PC-3 (cell line): ENCODE measurements at places on chromosomes 12 and 14. TPM values are rescaled to one million over a fixed set of nuclear protein-coding genes. Genes with fewer than 3 reads are reported as not detected.

The SLC38A4 gene
- not detected in 2 replicates for total RNA-seq

- DNase-seq, result no peak
Observed at GRCh38 chr12:105358789-105359188, 28.3 kb downstream of the C12orf75 start.

The TSHR gene
- total RNA-seq, result not detected in 2 replicates

DNA sequence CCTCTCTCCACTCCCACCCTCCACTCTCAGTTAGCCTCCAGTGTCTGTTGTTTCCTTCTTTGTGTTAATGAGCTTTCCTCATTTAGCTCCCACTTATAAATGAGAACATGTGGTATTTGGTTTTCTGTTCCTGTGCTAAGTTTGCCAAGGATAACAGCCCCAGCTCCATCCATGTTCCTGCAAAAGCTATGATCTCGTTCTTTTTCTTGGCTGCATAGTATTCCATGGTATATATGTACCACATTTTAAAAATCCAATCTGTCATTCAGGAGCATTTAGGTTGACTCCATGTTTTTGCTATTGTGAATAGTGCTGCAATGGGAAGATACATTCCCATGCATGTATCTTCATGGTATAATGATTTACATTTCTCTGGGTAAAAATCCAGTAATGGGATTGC lies 2.8 kb upstream of the WASHC4 start:
- DNase-seq, result no peak

The SOS2 gene
- total RNA-seq, result 9.1 and 9.9 TPM in 2 replicates

- no peak for DNase-seq
Observed at GRCh38 chr12:120759591-120760348, 34.1 kb downstream of the ACADS start.

The ARPC3 gene
- total RNA-seq, result 202 and 292 TPM in 2 replicates

GRCh38 chr12:42213023-42213422 lies 25.0 kb downstream of the YAF2 start:
- peak; percentile 75 for DNase-seq

The KRT79 gene
- 0.46 TPM in 1 of 2 replicates, not detected in the other for total RNA-seq

DNA sequence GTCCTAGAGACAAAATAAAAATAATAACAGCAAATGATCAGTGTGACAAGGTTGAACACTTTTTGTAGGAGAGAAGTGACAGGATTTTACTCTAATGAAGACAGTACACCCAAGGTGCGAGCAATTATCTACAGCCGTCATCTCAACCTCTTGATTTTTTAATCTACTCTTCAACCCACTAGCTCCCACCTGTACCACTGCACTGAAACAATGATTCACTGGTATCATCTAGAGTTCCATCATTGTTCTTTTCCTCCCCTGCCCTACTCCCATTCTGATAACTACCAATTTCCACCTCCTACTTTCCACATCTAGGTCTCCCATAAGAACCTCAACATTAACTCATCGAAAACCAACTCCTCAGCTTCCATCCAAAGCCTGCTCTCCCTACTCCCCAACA lies 99.8 kb downstream of the PPP2R5E start:
- no peak for DNase-seq

DNA sequence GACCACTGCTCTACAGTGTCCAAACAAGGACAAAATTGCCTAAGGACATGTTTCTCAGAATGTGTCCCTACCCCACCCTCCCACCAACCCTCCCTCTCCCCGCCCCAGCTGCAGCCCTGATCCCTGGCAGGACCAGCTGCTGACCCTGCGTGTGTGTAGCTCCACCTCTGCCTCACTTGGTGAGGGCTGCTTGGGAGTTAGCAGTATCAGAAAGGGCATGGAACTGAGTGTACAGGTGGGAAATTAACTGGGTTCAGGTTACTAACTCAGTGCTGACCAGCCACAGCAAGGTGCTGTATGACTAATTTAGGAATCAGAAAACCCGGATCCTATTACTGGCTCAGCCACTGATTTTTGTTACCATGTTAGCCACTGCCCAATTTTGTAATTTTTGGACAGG lies 11.3 kb upstream of the PLEKHD1 start:
- DNase-seq, result peak; percentile 74

The RNF212B gene
- total RNA-seq, result not detected in 2 replicates

DNA sequence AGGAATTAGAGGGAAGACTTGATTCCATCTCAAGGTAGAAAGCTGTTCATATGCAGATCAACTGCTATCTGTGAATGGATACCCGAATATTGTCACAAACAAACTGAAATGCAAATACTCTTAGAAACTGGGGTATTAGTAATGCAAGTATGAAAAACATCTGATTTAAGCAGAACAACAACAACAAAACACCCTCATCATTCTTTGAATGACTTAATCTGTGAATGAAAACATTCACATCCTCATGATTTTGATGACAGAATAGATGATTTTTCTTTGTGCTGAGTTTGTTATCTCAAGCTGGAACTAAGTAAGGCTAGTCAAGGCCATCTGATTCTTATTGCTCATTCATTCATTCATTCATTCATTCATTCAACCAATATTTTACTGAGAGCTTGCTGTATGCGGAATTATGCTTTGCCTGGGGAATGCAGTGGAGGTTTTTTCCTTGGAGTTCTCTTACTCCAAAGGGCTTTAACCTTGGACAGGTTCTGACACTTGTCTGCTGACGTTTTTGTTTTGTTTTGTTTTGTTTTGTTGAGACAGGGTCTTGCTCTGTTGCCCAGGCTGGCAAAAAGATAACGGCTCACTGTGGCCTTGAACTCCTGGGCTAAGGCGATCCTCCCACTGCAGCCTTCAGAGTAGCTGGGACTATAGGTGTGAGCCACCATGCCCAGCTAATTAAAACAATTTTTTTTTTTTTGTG lies 23.3 kb downstream of the OR10G3 start:
- DNase-seq, result no peak

The OS9 gene
- total RNA-seq, result 145 and 223 TPM in 2 replicates

DNA sequence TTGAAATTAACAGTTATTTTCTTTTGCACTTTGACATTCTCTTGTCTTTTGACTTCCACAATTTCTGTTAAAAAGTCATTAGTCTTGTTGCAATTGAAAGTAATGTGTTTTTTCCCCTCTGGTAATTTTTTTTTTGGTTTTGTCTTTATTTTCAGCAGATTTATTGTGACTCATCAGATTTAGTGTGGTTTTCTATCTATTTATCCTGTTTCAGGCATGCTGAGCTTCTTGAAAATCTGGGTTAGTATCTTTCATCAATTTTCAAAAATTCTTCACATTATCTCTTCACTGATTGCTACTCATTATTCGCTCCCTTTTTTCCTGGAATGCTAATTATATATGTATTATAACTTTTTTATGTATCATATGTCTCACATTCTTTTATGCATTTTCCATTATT lies 15.3 kb upstream of the NTF3 start:
- no peak for DNase-seq

DNA sequence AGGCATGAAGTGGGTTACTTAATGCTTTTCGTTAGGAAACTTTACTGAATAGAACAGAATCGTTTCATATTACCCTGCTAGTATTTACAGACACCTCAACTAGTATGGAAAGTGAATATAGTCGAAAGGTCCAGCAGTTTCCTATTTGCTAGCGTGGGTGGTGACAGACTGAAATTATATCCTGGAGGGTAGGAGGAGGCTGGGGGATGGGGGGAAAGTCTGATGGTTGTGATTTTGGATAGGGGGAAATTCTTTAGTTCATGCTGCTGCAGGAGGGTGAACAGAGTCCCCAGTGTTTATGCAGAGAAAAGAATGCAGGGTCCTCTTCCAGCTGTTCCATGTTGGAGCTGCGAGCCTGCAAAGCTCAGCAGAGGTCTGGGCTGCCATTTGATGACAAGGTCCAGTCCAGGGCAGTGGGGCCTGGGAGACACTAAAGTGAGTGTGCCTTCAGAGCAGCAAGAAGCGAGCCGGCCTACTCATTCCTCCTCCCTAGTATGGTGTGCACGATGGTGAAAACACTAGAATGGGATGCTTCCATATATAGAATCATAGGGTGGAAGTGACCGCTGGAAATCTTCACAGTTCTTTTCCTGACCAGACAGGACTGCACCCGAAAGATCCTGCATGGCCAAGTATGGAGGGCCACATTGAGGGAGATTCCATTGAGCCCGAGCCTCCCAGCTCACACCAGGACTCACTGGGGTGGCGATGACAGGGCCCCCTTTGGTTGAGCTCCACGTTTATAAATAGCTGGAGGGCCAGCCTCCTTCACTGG lies 2.1 kb downstream of the SAMD4A start:
- peak; percentile 53 for DNase-seq

- peak; percentile 24 for DNase-seq
Observed at GRCh38 chr14:94110552-94111181, at the start of gene IFI27. Gene IFI27 (plus strand): TSS chr14:94110736.

The CISTR gene
- total RNA-seq, result not detected in 2 replicates

The KRT83 gene
- 0.33 and 1.1 TPM in 2 replicates for total RNA-seq

DNA sequence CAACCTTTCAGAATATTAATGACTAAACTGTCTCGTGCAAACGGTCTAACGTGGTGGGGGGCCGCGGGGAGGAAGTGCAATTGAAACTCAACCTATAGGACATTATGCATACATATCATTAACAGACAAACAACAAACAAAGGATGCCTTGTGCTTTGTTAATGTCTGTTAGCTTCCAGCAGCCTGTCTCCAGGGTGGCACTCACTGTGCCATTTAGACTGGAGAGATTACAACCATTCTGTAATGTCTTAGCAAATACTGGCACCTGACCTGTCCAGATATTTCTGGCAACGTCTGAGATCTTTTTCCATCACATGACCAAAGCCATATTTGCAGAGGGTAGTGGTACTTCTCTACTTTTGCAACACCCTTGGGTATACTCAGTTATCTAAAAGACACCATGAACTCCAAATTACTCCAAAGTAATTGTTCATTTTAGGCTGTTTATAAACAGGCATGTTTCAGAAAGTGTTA lies 11.6 kb downstream of the BHLHE41 start:
- peak; percentile 46 for DNase-seq

DNA sequence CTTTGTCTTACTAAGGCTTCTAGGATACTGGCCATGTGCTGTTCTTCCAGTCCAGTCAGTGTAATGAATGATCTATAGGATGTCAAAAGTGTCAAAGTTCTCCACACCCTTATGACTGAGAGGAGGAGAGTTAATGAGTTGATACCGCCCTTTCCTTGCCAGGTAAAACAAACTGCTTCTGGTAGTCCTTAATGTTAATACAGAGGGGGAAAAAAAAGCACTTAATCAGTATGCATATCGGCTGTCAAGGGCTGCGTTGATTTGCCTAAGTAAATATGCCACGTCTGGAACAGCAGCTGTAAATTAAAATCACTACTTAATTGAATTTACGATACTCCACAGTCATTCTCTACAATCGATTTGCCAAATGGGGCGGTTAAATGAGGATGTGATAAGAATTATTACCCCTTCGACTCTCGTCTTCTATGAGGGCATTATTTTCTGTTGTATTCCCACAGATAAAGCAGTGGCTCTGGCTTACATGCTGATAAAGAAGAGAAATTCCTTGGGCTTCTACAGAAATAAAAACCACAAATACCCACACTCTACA lies 416.0 kb downstream of the KCNH5 start:
- no peak for DNase-seq

DNA sequence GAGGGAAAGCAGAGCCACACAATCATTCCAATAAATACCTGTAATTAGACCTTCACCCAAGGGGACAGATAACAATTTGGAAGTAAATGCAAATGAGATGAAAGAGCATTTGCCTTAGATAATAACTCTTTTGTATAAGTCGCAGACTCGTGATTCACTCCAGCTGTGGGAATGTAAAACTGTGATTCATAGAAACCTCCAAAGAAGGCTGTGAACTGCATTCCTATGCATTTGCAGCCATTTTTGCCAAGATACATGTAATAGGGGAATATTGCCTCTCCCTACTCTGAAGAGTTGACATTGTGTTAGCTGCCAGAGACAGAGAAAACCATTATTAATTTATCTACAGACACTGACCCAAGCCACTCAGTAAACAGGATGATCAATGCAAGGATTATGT lies 181.9 kb upstream of the ARHGAP5 start:
- DNase-seq, result peak; percentile 84

DNA sequence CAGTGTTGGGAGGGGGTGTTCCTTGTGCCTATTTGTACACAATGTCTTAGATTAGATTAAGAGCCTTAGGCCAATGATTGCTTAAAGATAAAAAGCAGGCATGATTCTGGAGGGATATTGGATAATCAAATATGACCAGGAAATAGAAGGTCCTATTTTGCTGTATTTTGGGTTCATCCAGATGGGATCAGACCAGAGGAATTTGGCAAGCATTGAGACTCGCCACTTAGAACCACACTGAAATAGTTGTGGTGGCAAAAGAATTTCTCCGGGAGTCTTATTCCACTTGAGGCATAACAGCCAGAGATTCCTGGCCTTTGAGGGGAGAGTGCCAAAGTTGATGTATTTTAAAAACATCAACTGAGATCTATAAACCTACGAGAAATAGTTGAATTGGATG lies 327.2 kb downstream of the RAD51B start:
- peak; percentile 91 for DNase-seq

The SELPLG gene
- 0.63 and 0.73 TPM in 2 replicates for total RNA-seq

The FOXN4 gene
- total RNA-seq, result not detected in 2 replicates

DNA sequence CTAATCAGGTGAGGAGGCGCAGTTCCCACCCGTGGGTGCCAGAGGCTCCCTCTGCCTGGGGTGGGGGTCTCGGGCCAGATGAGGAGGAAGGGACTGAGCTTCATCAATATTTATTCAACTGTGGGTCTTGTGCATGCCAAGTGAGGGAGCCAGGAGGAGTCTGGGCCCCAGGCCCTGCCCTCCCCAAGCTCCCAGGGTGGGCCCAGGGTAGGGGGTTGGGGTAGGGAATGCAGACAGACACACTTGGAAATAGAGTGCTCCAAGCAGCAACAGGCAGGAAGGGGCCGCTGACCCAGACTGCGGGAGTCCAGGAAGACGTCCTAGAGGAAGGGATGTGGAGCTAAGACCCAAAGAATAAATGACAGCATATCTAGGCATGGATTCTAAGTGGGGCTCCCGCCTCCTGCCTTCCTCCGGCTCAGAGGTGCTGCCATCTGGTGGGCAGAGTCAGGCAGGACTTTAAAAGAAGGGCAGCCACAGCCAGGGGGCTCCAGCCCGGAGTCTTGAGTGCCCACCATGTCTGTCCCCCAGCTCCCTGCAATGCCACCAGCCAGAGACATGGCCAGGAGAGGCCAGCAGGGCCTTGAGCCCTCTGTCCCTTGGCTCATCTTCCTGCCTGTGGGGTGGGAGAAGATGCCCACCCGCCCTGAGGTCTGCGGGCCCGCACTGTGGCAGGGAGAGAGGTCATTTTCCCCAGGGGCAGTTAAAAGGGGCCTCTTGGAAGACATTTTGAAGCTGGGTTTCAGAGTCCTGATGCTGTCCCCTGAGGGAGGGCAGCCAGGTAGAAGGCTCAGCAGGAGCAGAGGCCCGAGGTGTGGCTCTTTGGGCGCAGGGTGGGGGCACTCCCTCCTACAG lies 70.1 kb downstream of the PHETA1 start:
- peak; percentile 76 for DNase-seq
